ENCODE measurements at places on chromosomes 2 and 18.

GRCh38 chr2:38945911-38946310 is 56.2 kb downstream of the ARHGEF33 start:
- peak; percentile 50 for DNase-seq

GRCh38 chr2:44001716-44002115 is 5.9 kb upstream of the LRPPRC start:
- no peak for DNase-seq

DNA sequence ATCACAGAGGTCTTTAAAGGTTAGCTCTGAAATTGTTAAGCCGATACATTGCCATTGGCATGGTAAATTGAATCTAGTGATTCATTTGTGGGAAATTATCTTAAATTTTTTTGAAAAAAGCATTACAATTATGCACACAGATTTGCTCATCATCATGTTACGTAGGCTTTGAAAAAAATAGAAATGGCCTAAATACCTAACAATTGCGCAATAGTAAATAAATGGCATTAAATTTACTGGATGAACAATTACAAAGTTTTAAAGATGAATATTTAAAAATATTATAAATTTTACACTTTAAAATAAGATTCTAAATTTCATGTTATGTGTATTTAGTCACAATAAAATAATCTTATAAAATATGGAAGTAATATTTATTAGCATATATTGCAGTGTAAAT is 171.3 kb downstream of the RPRM start:
- DNase-seq = no peak

DNA sequence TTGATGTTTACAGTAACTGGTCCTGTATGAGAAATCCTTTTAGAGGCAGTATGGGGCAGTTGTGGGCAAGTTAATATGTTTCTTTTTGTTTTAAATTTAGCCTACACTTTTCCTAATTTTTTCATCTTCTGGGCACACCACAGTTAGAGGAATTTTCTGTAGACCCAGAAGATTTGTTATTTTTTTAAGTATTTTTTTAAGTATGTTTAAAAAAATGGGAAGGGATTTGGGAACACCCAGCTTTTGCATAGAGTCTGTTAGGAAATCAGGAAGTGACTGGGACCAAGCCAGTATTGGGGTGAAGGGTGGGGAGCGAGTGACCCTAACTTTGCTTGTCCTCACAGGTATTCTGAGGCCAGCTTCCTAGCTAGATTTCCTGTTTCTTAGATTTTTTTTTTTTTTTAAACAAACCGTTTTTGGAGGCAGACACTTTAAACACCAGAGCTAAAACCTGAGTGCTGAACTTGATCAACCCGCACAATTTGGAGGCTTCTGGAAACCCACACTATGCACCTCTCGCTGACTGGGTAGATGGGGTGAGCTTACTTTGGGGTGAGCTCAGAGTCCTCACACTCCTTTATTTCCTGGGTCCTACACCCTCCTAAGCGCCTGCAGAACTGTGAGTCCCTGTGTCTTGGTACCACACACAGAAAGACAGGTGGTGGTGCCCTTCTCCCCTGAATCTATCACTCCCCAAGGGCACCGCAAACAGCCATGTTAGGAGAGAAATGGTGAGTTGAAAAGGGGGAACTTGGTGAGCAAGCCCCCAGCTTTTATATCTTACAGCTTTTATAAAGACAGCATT is 5.2 kb downstream of the GATA6 start:
- no peak for DNase-seq

GRCh38 chr2:240419271-240419670 is 16.2 kb upstream of the GPC1 start:
- no peak for DNase-seq

- DNase-seq = no peak
These were observed 44.2 kb upstream of the HS6ST1 start for GRCh38 chr2:128362889-128363228.
